GM06990 (cell line): ENCODE measurements at places on chromosomes 4 and X.

DNA sequence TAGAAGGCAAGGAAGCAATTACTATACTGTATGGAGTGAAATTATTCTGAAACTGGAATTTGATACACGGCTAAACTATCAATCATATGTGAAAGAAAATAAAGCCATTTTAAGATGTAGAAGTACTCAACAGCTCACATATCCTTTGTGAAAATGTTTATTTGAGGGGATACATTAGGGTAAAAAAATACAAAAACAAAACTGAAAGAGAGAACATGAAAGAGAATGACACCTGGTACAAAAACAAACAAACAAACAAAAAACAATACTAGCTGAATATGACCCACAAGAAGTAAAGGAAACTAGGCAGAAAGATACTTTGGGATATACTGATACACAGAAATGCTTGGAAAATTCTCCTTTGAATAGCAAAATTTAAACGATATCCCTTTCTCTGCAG lies 20.8 kb upstream of the AREG start:
- DNase-seq = no peak

- DNase-seq = peak; percentile 55
Observed at GRCh38 chrX:41236629-41237028, 97.3 kb upstream of the DDX3X start.

GRCh38 chrX:76026292-76026691 lies 146.6 kb upstream of the PBDC1 start:
- DNase-seq = no peak

DNA sequence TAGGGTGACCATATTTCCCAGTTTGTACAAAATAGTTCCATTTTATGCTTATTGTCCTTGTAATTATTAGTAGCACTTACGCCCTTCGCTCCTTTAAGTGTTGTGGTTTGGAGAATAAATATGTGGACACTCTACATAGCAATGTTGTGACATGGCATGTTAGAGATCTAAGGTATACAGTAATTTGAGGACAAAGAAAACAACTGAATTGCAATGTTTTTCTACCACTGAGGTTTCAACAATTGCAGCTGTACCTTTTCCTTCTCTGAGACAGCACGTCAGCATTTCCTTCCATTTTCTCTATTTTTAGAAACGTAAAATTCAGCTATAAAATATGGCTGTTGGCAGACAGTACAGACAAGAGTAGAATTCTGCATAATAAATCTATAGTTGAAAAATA lies 323.1 kb downstream of the MAPK10 start:
- no peak for DNase-seq

GRCh38 chr4:107008115-107008514 lies 28.0 kb downstream of the DKK2 start:
- DNase-seq = no peak

- DNase-seq = no peak
Observed at GRCh38 chr4:8310306-8310705, 40.8 kb downstream of the HTRA3 start.

GRCh38 chr4:70994387-70995099 lies 1.1 kb downstream of the DCK start:
- DNase-seq = peak; percentile 27
